ENCODE measurements at places on chromosomes 12 and 14.

- DNase-seq, result no peak
Observed at GRCh38 chr12:86945685-86946196, 689.5 kb upstream of the MGAT4C start.

DNA sequence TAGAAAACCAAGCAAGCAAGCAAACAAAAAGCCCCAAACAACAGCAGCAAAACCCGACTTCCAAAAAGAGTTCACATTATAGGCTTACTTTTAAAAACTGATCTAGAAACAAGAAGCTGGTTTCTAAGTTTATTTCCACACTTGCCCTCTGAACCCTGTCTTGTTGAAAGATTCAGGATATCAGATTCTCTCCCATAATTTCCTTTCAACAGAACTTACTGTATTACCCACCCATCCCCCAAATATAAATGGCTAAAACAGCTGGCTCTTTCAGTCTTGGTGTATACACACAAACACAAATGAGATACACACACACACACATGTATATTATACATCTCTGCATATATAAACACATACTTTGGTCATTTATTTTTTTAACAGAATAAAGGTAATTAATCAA, 460.9 kb downstream of the ZFP36L1 start:
- no peak for DNase-seq

GRCh38 chr14:53060046-53060445, 93.1 kb downstream of the DDHD1 start:
- no peak for DNase-seq

DNA sequence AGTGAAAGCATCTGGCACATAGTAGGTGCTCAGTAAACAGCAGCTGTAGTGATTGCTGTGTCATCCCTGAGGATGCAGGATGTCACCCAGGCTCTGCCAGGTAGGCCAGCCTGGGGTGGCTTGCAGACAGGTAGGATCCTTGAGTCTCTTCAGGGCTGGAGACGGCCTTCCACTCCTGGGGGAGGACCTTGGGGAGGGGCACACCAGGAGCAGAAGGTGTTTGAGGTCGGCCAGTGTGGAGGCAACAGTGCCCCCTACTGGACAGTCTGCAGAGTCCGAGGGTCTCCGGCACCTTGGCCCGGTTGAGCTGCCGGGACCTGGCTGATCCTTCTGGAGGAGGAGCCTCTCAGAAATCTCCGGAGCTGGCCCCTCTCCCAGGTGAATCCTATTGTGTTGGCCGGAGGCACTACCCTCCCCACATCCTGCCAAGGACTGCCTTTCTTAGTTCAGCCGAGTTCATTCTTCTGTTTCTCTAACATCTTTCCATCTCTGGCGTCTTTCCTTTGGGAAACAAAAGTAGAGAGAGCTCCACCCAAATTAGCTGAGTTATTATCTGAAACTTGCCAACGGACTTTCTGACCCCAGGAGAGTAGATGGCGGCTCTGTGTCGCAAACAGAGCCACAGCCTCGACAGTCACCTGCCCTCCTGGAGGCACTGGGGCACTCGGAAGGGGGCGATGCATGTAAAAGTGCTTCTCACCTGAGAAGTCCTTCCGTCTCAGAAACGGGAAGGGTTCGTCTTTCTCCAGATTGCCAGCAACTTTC, 41.8 kb upstream of the CLMN start:
- DNase-seq, result peak; percentile 4

DNA sequence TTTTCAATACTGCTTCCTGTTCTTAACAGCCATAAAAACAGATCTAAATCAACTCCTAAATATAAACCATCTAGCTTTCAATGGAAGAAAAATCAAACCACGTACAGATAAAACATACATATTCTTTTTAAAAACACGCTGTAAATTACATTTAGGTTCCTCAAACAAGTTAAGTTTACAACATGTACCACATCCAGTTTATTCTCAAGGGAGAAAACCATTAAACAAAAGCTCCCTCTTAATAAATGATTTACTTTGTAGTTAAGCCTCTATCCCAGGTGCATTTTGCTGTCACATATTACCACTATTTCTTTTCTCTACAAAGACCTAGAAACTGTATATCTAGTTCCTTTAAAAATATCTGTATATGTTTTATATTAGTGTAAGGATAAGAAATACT, 3.1 kb downstream of the NUMB start:
- no peak for DNase-seq

GRCh38 chr14:21334202-21334906, 49.5 kb downstream of the SUPT16H start:
- no peak for DNase-seq

DNA sequence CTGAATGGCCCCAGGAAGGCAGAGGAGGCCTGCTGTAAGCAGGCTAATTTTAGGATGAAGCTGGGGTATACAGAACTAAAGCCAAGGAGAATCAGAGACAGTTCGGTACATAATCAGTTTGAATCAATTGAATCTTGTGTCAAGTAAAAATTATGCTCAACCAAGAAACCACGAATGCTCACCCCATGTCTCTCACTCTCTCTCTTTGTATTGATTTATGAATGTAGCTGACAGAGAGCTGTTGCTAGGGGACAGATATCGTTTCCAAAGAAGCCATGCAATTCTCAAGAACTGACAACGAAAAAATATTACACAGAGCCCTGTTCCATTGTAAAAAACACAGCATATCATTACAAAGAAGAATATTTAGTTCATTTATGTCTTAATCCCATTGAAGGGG, 151.1 kb upstream of the PKP2 start:
- no peak for DNase-seq

- DNase-seq, result no peak
Observed at GRCh38 chr12:110649341-110649847, 35.5 kb downstream of the TCTN1 start.

GRCh38 chr12:91052026-91052425, 5.8 kb downstream of the KERA start:
- DNase-seq, result no peak

DNA sequence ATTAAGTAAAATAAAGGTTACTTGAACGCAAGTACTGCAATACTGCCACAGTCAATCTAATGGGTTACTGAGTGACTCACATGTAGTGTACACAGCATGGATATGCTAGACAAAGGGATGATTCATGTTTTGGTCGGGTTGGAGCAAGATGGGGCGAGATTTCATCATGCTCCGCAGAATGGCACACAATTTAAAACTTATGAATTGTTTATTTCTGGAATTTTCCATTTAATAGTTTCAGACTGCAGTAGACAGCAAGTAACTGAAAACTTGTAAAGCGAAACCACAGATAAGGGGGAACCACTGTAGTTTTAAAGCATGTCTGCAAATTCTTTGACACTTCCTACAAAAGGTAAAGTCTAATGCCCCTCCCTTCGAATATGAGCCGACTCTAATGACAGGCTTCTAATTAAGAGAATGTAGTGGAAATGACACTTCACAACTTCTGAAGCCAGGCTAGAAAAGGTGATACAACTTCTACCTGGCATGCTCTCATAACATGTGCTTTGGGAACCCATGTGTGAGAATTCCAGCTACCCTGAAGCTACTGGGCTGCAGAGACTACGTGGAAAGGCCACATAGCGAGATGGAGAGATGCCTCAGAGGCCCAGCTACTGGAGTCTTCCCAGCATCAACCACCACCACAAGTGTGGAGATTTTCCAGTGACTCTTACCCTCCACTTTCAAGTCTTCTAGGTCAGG, 13.9 kb upstream of the TCP11L2 start:
- no peak for DNase-seq

DNA sequence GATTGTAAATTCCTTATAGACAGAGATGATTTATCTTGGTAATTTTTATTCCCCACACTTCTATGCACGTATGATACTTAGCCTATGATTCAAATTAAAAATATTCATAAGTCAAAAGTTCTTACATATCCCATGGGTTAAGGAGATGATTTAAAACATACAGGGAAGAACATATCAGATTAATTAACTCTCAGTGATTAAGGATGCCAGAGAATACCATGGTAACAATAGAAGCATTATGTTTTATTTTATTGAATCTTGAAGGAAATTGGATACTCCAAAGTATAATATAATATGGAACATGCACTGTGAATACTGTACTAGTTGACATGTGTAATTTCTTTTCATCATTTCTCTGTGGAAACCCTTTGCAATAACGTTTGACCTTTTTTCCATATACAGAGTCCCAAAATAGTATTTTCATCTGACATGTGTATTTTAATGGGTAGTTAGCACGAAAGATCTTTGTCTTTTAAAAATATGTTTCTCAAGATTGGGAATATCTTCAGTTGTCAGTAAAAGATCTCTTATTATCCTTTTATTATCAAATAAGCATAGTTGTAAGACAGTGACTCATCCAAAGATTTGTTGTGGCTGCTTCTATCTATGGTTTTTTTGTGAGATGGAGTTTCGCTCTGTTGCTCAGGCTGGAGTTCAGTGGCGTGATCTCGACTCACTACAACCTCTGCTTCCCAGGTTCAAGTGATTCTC, 166.7 kb downstream of the RAD51B start:
- no peak for DNase-seq

DNA sequence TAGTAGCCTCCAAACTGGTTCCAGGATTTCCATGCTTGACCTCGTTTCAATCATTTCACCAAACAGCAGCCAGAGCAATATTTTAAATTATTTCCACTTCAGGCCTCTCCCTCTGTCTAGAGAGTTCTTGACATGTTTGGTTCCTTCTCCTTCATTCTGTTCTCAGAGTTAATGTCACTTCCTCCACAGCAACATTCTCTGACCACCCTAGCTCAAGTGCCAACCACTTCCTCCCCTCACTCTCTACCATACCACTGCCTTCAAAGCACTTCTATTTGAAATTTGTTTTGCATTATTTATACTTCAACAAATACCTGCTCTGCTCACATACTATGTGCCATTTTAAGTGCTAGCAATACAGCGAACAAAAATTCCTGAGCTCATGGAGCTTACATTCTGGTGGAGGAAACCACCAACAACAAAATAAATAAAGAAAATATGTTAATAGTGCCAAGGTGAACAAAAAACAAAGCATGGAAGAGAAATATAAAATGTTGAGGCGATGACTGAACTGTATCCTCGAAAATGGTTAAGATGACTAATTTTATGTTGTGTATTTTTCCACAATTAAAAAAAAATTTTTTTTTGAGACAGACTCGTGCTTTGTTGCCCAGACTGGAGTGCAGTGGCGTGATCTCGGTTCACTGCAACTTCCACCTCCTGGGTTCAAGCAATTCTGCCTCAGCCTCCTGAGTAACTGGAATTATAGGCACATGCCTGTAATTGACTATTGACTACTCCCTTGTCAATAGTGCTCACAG, 17.3 kb downstream of the BAZ1A start:
- no peak for DNase-seq

GRCh38 chr12:117854339-117855012, 114.3 kb downstream of the KSR2 start:
- peak; percentile 20 for DNase-seq

DNA sequence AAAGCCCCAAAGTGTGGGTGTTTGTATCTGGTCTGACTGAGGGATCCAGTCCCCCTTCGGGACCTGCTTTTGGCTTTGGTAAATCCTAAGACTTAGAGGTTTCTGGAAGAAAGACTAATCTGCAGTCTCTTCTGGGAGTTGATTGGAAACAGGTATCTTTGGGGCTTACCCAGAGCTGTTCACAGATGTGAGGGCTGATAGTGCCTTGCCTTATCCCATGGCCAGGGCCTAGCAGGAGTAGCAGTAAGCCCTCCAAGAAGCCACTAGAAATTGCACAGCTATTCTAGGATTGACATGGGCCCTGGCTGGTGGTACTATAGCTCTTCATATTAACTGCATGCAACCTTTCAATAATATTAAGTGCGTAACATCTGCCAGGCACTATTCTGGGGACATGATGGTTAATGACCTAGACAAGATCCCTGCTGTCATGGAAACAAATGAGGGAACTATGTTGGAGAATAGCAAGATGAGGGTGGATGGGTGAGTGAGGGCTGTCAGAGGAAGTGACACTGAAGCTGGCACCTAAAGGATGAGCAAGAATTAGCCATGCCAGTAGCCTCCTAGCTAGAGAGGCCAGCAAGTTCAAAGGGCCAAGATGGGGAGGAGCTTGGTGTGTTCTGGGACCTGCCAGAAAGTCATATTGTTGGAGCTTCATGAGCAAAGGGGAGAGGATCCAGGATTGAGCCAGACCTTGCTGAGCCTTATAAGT, 71.7 kb downstream of the CRADD start:
- DNase-seq, result no peak

- no peak for DNase-seq
Observed at GRCh38 chr12:56377310-56377988, 14.8 kb upstream of the APOF start.

GRCh38 chr12:123815968-123816367, 53.9 kb downstream of the DNAH10 start:
- no peak for DNase-seq

DNA sequence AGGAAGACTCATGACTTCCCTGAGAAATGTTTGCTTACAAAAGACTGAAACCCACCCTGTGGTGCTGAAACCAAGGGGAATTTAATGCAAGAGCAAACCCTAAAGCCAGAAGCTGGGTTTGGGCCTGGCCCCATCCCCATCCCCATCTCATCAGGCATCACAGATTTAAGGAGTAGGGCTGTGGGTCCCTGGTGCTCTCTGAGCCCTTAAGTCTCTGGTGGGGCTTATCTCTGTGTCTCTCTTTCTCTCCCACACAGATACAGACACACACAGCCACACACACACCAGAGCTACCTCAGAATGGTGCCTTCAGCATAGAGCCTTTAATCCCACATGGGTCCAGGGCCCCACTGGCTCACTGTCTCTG, 237.1 kb downstream of the SLC41A2 start:
- no peak for DNase-seq

- DNase-seq, result no peak
Observed at GRCh38 chr12:108270035-108270848, 68.9 kb downstream of the CMKLR1 start.

- no peak for DNase-seq
Observed at GRCh38 chr12:51941011-51941581, 10.4 kb upstream of the ACVR1B start.

DNA sequence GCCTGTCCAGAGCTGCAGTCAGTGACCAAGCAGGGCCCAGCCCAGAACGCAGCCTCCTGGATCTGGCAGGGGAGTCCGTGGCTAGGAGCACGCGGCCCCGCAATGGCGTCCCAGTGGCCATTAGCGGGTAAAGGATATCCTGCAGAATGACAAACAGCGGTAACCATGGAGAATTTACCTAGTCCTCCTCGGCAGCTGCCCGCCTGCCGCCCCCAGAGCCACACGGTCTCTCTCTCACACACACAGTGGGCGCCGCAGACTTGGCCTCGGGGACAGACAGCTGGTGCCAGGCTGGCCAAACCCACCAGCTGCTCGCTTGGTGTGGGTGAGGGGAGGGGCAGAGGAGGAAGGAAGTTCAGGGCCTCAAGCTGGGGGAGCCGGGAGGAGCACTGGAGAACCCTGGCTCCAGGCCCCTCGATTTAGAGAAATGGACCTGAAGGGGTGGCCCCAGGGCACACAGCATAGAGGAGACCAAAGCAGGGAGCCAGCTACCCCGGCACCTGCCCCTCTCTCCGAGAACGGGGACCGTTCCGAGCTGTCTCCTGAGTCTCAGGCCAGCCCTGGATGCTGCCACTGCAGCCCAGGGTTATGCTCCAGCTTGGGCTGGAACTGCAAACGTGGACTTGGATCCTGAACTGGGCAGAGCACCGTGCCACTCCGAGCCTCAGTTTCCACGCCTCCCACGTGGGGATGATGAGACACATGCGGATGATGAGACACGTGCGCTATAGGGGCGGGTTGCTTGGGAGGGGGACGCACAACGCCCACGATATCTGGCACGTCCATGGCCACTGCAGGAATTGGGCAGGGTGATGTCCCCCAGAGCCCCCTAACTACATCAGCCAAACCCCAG, 3.4 kb downstream of the CDK2AP1 start:
- no peak for DNase-seq

All from T-helper 9 cell (primary cell).